CD8-positive, alpha-beta T cell (primary cell): ENCODE measurements at places on chromosomes 7 and 10.
A peak's percentile ranks its signal among the peaks of the same experiment; 100 is the strongest.

DNA sequence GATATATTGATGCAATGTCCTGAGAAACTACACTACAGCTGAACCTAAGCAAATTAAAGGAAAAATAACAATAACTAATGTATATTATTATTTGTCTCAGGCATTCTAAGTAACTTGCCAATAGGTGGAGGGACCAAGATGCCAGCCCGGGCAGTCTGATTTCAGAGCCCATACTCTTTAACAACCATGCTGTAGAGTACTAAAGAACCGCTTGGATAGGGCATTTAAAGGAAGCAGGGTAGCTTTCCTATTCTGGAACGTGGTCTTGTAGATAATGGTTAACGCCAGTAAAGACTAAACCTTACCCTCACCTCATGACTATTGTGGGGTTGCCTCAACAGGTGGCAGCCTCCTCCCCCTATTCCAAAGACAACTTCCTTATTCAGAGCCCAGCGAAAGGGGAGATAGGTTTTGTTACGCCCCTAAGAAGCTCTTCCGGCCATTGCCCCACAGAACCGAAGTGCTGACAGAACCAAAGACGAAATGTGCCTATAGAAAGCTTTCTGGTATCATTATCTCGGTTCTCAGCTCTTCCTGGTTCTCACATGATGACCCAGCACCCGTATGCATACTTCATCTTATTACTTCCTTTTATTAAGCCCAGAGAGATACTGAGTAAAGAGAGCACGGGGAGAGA lies 707 bp upstream of the C1GALT1 start:
- peak; percentile 58 for DNase-seq

GRCh38 chr7:102424787-102425218 lies 8.6 kb upstream of the ORAI2 start:
- DNase-seq: no peak

- no peak for DNase-seq
These were observed 3.3 kb downstream of the MAPK8 start for GRCh38 chr10:48309711-48310226.

- no peak for DNase-seq
These were observed 125.4 kb downstream of the PFKFB3 start for GRCh38 chr10:6327961-6328698.

- no peak for DNase-seq
These were observed 217.3 kb downstream of the HERPUD2 start for GRCh38 chr7:35477609-35478008.

DNA sequence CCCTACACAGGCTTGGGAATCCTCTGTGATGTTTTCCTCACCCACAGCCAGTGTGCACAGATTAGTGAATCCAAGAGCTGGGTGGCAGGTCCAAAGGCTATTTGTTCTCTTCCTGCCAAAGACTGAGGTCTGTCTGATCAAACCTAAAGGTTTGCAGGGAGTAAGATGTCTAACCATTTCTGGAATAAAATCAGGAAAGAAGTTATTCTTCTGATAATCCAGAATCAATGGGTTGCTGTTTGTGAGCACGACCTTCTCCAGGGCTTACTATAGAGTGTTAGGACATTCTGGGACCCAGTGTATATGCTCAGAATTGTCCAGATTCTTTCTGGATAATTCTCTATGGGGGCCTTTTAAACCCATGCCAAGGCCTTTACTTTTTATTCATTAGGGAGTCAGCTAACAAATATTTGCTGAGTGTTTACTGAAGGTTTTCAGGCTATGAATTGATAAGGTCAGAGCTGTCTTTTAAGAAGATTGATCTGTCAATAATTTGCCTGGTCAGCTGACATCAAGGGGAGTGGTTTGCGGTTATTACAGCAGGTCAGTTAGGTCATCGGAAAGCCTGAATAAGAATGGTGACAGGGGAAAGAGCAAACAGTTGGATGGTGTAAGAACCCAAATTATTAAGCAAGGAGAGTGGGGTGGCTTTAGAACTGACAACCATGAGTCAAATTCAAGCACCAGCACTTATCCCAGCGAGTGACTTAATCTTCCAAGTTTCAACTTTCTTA lies 7.5 kb upstream of the TECTB start:
- DNase-seq: no peak

GRCh38 chr10:97243836-97244235 lies 48.6 kb downstream of the ARHGAP19 start:
- DNase-seq: no peak

- no peak for DNase-seq
These were observed 219.5 kb upstream of the PHYHIPL start for GRCh38 chr10:58956926-58957325.
